GOT3 (cell line): ENCODE measurements at places on chromosomes 5 and 9.

- DNase-seq, result no peak
Observed at GRCh38 chr9:72947984-72948465, 4.8 kb downstream of the ALDH1A1 start.

- DNase-seq, result no peak
Observed at GRCh38 chr5:13745508-13745907, 199.0 kb downstream of the DNAH5 start.

GRCh38 chr9:37449862-37450632 lies 15.2 kb downstream of the ZBTB5 start:
- DNase-seq, result no peak

GRCh38 chr9:35729101-35729500 lies 2.9 kb downstream of the TLN1 start:
- no peak for DNase-seq
